ENCODE measurements at places on chromosomes 7 and 10.

DNA sequence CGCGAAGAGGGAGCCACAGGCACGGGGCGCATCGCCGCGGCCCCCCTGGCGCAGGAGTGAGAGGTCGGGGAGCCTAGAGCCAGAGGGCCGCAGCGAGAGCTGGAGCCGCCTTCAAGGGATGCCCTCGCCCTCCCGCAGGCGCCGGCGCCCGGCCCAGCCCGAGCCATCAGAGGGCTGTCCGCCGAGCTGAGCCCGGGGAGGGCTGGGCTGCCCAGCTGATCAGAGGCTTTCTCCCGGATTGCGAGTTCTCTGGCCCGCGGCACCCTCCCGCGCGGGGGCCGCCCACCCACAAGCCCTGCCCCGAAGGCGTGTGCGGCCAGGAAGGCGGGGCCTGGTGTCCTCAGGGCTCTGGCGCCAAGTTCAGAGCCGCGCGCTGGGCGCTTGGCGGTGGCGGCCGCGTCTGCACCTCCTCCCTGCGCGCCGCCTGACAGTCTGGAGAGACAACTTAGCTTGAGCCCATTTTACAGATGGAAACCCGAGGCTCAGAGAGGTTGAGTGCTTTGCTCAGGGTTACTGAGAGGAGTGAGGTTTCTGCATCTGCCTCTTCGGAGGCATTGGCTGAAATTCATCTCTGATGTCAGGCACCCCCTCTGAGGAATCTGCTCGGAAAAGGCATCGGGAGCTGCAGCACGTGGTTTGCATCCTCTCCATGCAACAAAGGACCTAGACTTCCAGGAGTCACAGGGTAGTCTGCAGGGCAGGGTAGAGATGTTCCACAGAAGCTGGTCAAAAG, 3.8 kb upstream of the ANTXRL start:
- peak; percentile 68 for DNase-seq

GRCh38 chr10:21602313-21602712, 68.3 kb downstream of the MLLT10 start:
- DNase-seq, result no peak

DNA sequence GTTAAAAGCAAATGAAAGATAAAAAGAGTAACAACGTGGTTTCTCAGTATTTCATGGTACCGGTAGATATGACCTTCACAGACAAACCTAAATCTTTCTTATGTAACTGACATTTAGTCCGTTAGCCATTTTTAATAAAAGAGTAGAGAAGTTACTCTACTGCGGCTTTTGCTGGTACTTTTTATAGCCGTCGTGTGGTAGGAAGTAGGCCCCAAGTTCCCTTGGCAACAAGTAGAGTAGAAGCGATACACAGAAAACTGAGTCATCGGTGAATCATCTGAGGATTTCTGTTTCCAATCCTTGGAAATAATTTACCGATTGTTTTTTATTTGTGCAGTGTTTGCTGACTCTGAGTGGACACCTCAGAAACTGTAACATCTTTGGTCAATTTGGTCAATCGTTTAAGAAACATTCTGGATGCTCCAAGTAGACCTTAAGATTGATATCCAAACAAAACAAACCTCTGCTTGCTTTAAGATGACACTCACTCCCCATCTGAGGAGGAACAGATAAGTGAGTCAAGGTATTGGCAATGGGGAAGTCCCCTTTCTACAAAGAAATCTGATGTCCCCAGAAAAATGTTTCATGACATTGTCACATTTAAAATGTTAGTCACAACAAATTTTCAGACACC, 63.9 kb upstream of the AHR start:
- peak; percentile 40 for DNase-seq

DNA sequence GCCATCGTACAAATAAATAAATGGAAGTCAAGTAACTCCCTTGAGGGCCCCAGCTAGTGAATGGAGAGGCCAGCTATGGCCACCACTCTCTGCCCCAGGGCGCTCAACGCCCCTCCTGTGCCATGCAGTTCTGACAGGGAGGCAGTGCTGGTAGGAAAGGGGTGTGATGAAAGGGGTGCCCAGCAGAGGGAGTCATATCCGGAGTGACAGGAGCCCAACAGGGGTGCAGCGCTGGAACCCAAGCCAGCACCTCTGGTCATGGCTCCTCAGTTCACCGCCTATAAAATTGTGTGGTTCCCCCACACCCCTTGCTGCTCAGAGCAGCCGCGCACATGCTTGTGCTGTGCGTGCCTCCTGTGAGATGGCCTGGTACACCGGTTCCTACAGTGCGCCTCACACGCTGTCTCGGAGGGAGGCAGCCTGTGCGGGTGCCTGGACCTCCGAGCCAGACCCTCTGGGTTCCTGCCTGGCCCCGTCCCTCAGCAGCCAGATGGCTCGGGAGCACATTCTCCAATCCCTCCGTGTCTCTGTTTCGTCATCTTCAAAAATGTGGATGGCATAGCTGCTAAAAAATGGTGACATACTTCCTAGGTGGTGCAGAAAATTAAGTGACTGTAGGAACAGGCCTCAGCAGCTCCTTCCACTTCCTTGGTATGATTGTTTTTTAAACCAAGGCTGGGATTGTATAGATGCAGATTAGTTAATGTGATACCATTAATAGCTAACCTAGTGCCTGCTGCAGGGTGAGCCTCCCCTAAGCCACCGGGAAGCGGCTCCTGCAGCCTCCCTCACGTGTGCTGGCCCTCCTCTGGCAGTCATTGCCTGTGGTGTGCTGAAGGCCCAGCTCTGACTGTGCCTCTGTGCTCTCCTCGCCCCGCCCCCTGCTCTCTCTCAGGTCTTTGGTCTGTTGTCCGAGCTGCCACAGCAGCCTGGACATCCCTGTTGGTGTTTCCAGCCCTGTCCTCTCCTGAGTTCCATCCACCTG, 125.8 kb downstream of the EGFR start:
- no peak for DNase-seq

- DNase-seq, result no peak
Measured at GRCh38 chr10:74924251-74924963, 98.0 kb downstream of the KAT6B start.

DNA sequence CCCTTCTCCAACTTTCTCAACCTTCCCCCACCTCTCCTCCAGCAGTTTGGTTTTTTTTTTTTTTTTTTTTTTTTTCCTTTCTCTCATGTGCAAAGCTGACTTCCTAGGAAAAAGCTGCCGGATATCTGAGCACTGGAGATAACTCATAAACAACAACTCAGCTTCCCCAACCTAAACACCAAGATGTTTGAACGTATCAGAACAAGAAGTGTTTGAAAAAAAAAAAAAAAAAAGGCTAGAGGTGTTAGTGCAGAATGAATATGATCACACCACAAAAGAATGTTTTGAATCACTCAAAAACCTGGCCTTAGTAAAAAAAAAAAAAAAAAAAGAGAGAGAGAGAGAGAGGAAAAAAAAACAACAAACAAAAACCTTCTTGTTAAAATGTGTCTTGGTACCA, 11.2 kb downstream of the GATA3 start:
- DNase-seq, result no peak

DNA sequence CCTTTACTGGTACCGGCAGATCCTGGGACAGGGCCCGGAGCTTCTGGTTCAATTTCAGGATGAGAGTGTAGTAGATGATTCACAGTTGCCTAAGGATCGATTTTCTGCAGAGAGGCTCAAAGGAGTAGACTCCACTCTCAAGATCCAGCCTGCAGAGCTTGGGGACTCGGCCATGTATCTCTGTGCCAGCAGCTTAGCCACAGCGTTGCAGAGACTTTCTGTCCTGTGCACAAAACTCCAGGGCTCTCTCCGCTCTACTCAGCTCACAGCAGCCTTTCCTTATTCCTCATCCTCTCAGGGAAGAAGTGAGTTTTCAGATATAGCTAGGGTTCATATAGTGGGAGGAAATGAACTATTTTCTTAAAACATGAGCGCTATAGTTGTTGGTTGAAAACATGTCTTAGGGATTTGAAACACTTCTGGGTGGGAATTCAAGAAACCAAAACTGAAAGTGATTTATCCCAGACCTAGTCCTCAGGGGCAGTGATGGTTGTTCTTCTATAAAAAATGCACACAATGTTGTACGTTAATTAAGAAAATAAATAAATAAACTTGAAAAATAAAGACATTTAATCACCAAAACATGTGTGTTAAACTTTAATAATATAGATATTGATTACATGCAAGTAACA, 150.2 kb upstream of the PRSS58 start:
- DNase-seq, result no peak

GRCh38 chr10:88715517-88715916, 9.5 kb downstream of the LIPK start:
- DNase-seq, result no peak

GRCh38 chr10:79498291-79498829, 14.0 kb upstream of the EIF5AL1 start:
- no peak for DNase-seq

DNA sequence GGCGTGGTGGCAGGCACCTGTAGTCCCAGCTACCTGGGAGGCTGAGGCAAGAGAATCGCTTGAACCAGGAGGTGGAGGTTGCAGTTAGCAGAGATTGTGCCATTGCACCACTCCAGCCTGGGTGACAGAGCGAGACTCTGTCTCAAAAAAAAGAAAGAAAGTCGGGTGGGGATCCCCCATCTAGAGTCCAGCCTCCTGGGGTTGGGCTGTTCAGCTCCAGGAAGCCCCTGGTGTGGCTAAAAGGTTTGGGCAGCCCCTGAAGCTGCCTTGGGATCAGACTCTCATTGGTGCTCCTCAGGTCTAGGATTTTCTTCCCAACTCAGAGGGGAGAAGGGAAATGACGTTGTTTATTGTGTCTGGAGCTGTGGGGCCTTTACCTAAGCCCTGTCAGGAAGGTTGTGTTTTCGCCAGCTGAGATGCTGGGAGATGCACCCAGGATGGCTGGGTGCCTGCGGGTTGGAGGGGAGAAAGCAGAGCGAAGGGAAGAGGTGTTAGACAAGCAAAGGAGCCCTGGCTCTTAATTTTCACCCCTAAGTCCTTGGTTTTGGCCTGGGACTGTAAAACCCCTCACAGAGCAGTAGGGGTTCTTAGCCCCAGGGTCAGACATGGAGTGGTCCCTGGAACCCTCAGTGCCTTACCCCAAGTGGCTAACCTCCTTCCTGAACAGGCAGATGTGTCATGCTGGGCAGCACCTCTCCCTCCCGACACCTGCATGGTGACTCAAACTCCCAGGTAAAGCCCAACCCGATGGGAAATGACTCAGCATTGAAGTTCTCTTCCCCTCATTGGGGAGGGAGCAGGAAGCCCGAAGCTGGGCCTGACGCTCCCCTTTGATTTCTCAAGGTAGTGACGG, 21.1 kb downstream of the PLAU start:
- DNase-seq, result no peak

GRCh38 chr7:44587843-44588711, 6.0 kb upstream of the TMED4 start:
- peak; percentile 82 for DNase-seq

DNA sequence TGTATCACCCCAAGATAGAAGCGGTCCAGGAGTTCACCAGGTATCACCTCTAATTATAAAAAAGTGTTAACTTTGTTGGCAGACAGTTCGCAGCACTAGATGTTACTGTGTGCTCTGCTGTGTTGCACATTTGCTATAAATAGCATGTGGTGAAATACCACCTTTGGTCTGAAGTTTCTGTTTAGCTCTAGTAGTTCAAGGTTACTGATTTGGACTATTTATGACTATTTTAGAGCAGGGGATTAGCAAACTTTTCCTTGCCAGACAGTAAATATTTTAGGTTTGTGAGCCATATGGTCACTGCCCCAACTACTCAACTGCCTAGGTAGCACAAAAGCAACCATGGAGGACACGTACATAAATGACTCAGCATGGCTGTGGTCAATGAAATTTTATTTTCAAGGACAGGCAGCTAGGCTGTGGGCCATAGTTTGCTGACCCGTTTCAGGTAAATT, 16.5 kb downstream of the DENND10 start:
- no peak for DNase-seq

- DNase-seq, result no peak
Measured at GRCh38 chr7:631291-631711, 95.2 kb upstream of the DNAAF5 start.

DNA sequence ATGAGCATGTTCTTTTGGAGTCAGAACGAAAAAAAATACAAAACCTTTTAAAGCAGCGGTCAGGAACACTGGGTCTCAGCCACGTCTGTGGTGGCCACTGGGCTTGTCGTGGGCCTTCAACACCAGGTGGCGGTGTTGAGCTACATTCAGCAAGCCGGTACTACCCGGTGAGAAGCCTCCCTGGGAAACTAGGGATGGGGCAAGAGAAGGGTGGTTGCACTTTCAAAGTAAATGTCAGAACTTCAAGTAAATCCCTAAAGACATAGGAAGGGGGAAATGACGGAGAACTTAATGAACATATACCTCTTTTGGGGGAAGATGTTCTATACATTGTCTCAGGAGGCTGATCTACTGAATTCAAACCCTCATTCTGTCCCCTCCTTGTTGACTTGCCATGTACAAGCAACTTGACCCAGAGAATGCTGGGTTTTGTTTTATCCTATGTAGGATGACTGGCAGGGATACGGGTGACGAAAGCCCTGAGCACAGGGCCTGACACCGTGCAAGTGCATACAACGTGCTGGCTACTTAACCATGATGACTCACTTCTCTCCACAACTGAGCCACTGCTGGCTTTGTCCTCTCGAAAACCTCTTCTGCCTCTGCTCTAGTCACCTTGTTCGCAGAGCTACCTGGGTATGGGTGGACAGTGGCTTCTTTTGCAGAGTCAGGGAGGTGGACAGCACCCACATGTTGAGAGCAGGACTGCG, 49.0 kb upstream of the BAMBI start:
- DNase-seq, result peak; percentile 86

GRCh38 chr7:70512761-70513160, 619.2 kb upstream of the GALNT17 start:
- DNase-seq, result no peak

- no peak for DNase-seq
Measured at GRCh38 chr7:156127166-156128134, 315.2 kb upstream of the SHH start.

- DNase-seq, result no peak
Measured at GRCh38 chr10:28558923-28559508, 26.1 kb downstream of the WAC start.

DNA sequence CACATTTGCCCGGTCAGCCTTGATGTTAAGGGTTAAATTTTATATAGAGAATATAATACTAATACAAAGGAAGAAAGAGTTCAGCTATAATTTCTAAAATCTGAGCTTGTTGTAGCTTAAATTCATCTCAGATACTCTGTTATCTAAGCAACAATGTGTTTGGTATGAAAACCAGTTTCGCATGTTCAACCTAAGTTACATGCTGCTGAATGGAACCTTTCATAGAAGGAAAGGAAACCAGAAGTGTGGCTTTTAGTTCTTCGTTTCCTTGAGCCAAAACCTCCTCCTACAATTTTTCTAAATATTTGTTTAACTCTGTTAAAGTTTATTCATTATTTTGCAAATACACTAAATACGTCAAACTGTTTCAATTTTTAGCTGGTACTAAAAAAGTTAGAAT, 18.5 kb downstream of the AGR2 start:
- DNase-seq, result no peak
